ENCODE measurements at places on chromosomes 1 and 21. TPM values are rescaled to one million over a fixed set of nuclear protein-coding genes. Genes with fewer than 3 reads are reported as not detected.

The NCAM2 gene
- total RNA-seq: 14.4 TPM

The SPRR1A gene
- total RNA-seq: not detected

The CLCA4 gene
- 0.07 TPM for total RNA-seq

DNA sequence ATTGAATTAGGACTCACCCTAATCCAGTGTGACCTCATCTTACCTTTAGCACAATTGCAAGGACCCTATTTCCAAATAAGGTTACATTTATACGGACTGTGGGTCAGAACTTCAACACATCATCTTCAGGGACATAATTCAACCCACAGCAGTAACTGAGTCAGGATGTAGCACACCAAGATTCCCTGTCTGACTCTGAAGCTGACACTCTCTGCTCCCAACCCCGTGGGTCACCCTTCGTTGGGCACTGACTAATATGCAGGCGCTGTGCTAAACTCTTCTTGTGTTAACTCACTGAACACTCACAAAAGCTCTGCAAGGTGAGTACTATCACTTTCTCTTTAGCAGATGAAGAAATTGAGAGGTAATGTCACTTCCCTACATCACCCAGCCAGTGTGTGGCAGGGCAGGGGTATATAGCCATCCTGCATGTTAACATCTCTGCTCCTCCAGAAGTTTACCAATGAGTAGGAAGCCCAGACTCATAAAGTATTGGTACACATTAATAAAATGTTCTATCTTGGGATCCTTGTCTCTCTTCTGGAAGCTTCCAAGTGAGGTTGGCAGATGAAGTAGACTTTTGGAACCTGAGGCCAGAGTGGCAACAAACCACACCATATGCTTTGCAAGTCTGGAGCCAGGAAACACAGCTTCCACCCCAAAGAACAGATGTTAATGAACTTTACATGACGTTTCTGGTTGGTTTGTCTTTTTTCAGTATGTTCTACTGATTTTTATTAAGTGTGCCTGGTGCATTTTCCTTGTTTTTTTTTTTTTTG, 139.2 kb upstream of the KLHDC7A start:
- peaks cover 5% of the 10 kb centered on the region for H3K27me3 ChIP-seq
- no peaks in the 10 kb centered on the region for H3K36me3 ChIP-seq
- no peak overlapping the region for H3K4me3 ChIP-seq
- H3K27ac ChIP-seq: no peak overlapping the region
- no peak for DNase-seq
- no peaks in the 10 kb centered on the region for H3K4me1 ChIP-seq

DNA sequence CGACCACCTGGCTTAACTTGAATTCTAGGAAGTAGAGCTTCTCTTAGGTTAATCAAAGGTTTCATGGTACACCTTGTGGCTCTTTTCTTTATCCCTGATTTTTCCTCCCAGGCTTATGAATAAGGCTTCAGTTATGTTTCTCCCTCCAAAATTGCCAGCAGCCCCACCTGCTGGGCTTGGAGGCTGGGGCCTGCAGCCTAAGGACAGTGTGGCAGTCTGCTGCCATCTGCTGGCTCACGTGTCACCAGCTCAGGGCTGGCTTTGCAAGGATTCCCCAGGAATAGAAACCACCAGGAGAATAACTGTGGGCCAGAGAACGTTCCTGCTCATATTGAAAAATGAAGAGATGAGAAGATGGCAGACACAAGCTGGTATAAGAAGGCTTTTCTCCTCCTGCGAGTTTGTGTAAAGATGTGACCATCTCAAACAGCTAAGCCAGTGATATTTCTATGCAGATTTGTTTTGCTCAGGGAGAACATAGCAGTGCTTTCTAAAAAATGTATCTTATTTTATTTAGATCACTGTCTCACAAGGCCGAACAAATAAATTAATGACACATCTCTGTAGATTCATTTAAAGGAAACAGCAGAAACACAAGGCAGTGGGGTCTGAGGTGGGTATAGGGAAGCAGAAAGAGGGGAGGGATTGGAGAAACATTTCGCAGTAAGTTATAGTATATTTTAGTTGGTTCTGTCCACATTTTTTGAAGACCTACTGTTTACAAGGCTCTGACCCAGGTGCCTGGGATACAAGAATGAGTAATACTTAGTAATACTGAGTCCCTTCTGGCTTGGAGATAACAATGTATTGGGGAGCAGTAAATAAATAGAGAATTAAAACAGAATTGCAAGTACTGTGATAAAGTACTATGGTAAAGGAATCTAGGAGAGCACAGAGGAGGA, 291.1 kb upstream of the SGIP1 start:
- H3K27me3 ChIP-seq: no peaks in the 10 kb centered on the region
- H3K4me1 ChIP-seq: peaks cover 5% of the 10 kb centered on the region
- no peaks in the 10 kb centered on the region for H3K36me3 ChIP-seq
- H3K27ac ChIP-seq: no peak overlapping the region
- no peak overlapping the region for H3K4me3 ChIP-seq
- DNase-seq: peak; percentile 93

DNA sequence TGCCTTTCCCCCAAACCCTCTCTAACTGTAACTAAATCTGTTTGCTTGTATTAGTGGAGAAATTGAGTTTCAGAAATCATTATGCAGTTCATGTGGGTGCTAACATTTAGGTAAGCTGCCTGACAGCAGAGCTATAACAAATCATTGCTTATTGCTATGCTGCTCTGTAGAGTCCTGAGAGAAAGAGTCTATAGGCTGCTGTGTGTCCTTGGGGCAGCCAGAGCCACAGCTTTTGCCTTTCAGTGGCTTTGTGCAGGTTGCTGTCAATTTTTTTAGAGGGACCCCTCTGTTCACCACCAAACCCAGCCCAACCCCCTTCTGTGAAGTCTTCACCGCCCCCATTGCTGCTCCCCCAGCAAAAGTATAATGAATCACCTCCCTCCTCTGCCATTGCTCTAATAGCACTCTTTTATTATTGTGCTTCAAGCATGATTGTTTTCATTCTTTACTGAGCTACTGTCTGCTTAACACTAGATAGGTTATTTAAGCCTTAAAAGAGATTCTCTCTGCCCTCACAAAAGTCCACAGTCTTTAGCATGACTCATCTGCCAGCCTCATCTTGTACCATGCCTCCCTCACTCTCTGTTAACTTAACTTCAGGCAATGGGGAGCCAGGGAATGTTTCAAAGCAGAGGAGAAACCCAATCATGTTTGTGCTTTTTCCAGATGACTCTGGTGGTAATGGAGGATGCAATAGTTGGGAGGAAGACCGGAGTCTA, 38.6 kb downstream of the DIRAS3 start:
- no peak overlapping the region for H3K27ac ChIP-seq
- H3K36me3 ChIP-seq: no peaks in the 10 kb centered on the region
- H3K4me3 ChIP-seq: no peak overlapping the region
- no peak for DNase-seq
- H3K4me1 ChIP-seq: no peaks in the 10 kb centered on the region

DNA sequence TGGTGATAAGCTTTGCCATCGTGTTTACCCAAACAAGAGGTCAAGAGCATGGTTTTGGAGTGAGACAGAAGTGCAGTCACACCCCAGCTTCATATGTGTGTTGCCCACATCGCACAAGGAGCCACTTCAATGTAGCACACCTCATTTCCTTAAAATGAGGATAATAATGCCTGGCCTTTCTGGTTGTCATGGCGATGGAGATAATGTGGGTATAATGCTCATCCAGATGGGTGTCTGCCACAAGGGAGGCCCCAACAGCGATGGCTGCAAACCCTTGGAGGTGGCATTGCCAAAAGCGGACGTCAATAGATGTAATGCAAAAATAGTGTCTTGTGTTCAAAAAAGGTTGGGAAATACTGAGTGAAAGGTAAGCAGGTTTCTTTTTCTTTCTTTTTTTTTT, 83.1 kb upstream of the AJAP1 start:
- H3K27me3 ChIP-seq: peaks cover 2% of the 10 kb centered on the region
- no peaks in the 10 kb centered on the region for H3K36me3 ChIP-seq
- DNase-seq: no peak
- no peak overlapping the region for H3K4me3 ChIP-seq

- DNase-seq: no peak
- H3K36me3 ChIP-seq: no peaks in the 10 kb centered on the region
- no peak overlapping the region for H3K4me3 ChIP-seq
- H3K4me1 ChIP-seq: no peaks in the 10 kb centered on the region
- H3K27me3 ChIP-seq: no peaks in the 10 kb centered on the region
Observed at GRCh38 chr1:209172286-209172685, 411.2 kb upstream of the CAMK1G start.

GRCh38 chr1:57156907-57157306, 191.1 kb upstream of the C8B start:
- H3K4me1 ChIP-seq: peaks cover 11% of the 10 kb centered on the region
- no peaks in the 10 kb centered on the region for H3K36me3 ChIP-seq
- H3K27me3 ChIP-seq: no peaks in the 10 kb centered on the region
- no peak for DNase-seq
- no peak overlapping the region for H3K4me3 ChIP-seq

DNA sequence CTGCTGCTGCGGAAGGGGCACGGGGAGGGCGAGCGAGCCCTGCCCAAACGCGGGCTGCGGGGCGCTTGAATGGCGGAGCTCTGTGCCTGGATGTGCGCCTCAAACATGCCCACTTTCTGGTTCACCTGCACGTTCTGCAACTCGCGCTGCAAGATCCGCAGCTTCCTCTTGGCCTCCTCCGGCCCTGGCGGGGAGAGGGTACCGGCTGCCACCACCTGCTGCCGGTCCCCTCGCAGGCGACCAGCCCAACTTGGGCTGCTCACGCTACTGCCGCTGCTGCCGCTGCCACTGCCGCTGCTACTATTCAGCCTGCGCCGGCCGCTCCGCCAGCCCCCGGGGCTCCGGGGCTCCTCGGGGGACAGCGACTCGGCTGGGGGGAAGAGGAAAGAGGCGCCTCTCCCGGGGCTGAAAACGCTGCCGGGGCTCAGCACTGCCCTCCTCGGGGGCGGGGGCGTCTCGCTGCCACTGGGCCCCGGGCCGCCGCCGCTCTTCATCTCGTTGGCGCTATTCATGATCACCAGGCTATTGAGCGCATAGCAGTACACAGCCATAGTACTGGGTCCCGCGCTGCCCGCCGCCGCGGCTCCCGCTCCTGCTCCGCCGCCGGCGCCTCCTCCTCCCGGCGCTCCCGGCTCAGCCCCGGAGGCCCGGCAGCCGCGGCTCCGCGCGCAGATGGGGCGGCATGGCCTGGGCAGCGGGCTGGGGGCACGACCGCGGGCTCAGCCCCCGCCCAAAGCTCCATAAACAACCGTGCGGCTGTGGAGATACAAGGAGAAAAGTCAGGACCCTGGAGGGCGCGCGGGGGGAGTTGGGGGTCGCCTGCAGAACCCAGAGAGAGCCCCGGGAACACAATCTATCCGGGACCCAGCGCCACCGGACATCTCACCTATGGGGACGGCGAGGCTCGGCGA, 1.9 kb downstream of the ITPKB start:
- H3K4me1 ChIP-seq: peaks cover 14% of the 10 kb centered on the region
- H3K36me3 ChIP-seq: no peaks in the 10 kb centered on the region
- H3K27ac ChIP-seq: peak overlapping the region; percentile 82
- peak overlapping the region; percentile 46 for H3K4me3 ChIP-seq
- H3K27me3 ChIP-seq: peaks cover 5% of the 10 kb centered on the region

DNA sequence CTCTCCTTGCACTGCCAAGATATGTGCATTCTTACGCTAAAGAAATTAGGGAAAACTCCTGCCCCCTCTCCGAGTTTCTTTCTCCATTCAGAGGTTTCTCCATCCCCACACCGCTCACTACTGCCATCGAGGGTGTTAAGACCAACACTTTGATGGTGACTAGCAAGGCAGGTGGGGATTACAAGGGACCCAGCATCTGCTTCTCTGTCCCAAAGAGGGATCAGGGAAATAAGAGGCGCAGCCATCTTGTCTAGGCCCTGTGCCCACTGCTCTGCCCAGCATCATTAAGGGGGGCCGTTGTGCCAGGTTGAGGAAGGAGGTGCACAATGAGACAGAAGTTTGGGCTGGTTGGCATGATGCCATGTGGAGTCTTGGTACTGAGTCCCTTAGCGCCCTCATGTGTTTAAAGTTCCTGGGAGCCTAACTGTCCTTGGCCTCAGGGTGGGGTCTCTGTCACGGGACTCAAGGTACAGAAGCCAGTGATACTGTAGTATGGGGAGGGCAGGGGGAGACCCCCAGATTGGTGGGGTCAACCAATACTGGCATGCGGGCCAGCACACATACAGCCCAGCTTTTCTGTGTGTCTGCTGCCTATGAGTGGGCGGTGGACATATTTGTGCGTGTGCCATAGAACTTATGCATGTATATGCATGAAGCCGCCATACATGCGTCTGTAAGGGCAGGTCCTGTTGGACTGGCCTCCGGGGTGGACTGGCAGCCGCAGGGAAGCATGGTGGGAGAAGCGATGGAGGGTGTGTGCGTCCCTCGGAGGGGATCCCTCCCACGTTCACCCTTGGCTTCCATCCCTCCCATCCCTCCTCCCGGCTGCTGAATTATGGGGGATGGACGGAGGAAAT, 5.5 kb downstream of the EFNA3 start:
- peaks cover 48% of the 10 kb centered on the region for H3K27me3 ChIP-seq
- H3K27ac ChIP-seq: no peak overlapping the region
- peaks cover 46% of the 10 kb centered on the region for H3K4me1 ChIP-seq
- no peaks in the 10 kb centered on the region for H3K36me3 ChIP-seq
- DNase-seq: peak; percentile 52

GRCh38 chr1:29325675-29326074, 89.4 kb downstream of the PTPRU start:
- DNase-seq: no peak
- no peaks in the 10 kb centered on the region for H3K36me3 ChIP-seq
- H3K4me3 ChIP-seq: no peak overlapping the region
- no peaks in the 10 kb centered on the region for H3K27me3 ChIP-seq
- no peak overlapping the region for H3K27ac ChIP-seq

DNA sequence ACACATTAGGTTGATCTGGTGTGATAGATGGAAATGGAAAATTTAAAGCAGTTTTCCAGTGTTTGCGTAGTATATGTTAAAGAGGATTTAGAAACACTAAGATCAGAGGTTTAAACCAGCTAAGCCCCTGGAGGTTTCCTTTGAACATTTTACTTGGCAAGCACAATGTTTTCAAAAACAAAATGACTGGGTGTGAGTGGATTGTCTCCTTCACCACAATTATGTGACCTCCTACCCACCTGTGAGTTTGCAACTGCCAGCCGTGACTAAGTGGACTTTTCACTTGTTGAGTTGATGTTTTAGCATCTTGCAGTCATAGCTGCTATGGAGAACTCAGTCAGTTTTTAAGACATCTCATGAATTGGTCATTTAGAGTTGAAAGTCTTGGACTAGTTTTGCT, 4.7 kb downstream of the CCDC190 start:
- no peaks in the 10 kb centered on the region for H3K27me3 ChIP-seq
- no peak overlapping the region for H3K4me3 ChIP-seq
- H3K36me3 ChIP-seq: no peaks in the 10 kb centered on the region

DNA sequence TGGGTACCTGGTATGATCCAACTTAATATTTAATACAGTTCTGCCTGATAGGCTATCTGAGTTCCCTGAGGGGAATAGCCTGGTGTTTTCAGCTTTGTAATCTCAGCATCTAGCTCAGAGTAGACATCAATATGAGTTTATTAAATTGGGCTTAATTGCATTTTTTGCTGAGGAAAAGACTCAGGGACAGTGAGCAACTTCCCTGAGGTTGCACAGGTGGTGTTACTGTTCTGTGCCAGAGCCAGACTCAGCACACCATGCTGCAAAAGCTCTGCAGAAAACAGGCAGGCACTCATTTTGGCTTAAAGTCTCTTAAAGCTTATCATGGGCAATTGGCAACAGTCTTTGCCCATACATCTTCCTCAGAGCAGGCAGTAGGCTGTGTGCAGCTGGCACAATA, 90.5 kb upstream of the JUN start:
- H3K36me3 ChIP-seq: no peaks in the 10 kb centered on the region
- no peaks in the 10 kb centered on the region for H3K27me3 ChIP-seq
- peak overlapping the region; percentile 54 for H3K27ac ChIP-seq
- no peak for DNase-seq
- peaks cover 26% of the 10 kb centered on the region for H3K4me1 ChIP-seq

Data from hepatocyte (in vitro differentiated cells).